HCEC 1CT (cell line): ENCODE measurements at places on chromosomes 1 and 21.

DNA sequence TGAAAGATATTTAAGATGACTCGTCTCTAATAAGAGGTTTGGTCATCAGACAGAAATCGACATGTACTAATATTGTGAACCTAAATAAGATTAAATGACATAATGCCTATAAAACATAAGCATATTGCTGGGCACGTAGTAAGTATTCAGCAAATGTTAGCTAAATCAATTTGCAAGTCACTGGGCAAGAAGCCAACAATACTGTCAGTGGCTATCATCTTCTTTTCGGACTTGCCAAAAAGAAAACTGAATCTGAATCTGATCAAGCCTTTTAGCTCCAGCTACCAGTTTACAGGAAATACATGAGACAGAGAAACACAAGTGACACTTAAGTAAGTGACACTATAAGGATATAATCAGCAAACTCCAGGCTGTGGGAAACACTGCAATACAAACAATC lies 46.0 kb downstream of the RPL5 start:
- DNase-seq: peak; percentile 11

DNA sequence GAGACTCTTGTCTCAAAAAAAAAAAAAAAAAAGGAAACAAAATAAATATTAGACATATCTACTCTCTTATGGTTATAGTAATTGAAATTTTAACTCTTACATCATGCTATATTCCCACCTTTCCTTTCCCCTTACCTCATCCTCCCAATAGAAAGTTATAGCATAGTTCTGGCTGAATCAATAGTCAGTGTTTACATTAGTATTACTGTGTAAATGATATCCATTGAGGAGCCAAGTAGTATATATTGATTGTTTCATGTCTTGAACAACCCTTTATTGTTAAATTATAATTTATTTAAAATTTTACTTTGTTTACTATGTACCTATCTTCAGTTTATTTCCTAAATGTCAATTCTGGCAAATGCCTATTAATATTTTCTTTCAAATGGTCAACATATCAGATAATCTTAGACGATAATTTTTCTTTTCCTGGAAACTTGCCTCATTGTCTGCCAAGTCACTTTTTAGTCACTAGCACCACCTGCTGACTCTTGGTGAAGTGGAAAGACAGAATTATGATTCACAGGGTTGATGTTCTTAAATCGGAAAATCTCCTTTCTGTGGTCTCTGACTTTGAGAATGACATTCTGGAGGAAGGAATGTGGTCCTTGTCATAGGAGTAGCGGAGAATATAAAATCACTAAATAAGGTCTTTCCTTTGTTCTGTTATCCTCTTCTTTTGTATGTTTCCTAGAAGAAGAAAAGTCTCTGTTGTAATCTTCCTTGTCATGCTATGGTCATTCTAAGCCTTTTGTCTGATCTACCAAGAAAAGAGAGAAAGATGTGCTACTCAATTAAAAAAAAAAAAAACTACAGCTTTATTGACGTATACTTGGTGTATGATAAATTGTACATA lies 8.6 kb downstream of the HJV start:
- peak; percentile 80 for DNase-seq

GRCh38 chr1:38779491-38779890 lies 80.1 kb downstream of the RRAGC start:
- no peak for DNase-seq

DNA sequence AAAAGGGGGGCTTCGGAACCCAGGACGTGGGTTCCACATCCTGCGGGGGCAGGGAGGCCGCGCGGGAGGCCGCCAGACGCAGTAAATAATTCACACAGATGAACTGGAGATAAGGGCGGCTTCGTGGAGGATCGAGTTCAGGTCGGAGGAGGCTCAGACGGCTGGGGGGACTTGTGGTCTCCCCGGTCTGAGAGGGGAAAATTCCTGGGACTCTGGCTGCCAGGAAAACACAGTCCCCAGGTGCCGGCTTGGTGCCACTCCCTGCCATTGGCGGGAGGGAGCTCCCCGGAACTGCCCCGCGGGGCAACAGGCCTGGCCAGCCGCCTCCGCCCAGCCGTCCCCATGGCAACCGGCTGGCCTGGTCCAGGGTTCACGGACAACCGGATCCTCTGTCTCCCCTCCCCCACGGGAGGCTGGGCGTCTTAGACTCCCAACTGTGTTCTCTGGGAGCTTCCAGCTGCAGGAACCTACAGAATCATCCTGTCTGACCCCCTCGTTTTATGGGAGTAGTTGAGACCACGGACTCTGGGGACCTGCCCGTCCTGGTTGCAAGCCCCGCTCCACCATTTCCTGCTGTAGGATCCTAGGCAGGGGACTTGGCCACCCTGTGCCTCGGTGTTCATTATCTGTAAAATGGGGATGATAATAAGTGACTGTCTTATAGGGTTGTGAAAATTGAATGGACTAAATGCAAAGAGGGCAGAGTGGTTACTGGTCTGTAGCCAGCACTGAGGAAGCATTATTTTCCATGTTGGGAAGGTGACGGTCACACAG lies 9.6 kb downstream of the CAMK2N1 start:
- DNase-seq: no peak
